ENCODE measurements at places on chromosomes 12 and 14.

GRCh38 chr14:55333711-55334485 is 62.7 kb downstream of the FBXO34 start:
- DNase-seq: no peak

GRCh38 chr12:65086236-65086635 is 34.9 kb downstream of the WIF1 start:
- DNase-seq: no peak

- DNase-seq: no peak
Measured at GRCh38 chr12:105765053-105766014, 373.4 kb downstream of the NUAK1 start.

- DNase-seq: no peak
Measured at GRCh38 chr14:75771595-75771994, 110.5 kb downstream of the TTLL5 start.

DNA sequence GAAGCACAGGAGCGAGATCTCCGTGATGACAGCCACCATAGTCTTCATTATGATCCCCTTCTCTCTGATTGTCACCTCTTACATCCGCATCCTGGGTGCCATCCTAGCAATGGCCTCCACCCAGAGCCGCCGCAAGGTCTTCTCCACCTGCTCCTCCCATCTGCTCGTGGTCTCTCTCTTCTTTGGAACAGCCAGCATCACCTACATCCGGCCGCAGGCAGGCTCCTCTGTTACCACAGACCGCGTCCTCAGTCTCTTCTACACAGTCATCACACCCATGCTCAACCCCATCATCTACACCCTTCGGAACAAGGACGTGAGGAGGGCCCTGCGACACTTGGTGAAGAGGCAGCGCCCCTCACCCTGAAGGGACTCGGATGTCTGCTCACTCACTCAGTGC is 775 bp downstream of the OR10P1 start:
- DNase-seq: no peak

- DNase-seq: no peak
Measured at GRCh38 chr14:102180248-102180998, 40.7 kb downstream of the WDR20 start.

DNA sequence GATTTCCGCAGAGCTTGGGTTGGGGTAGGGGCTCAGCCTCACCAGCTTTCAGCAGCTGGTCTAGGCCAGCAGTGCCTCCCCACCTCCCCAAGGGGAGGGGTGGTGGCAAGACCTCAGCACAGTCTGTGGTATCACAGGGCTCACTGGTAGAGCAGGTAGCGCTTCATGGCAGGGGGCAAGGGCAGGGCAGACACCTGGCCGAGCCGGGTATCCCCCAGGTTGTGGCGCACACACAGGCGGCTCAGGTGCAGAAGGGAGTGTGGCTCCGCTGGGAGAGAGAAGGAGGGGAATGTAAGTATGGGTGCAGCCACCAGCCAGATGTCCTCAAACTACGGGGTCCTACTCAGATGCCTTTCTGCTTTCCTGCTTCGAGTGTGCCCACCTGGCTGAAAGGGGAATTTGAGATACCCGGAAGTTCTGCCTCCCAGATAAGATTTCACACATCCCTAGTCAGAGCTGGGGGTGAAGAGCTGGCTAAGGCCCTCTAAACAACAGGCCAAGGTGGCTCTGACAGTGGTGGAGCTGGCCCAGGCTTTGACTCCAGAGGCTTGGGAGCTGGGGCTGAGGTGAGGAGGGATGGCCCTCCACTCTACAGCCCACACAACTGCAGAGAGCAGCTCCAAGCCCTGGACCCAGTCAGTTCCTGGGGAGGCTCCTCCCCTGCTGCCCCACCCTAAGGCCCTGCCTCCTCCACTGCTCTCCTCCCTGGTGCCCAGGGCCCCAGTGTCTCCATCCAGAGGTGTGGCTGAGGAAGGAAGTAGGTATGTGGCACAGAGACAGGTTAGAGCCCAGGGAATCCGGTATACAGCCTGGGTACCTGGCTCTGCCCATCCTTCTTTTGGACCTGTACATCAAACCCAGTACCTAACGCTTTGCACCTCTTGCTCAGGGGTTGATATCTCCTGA is 1.8 kb downstream of the SPSB2 start:
- DNase-seq: no peak

GRCh38 chr14:102795060-102795925 is 18.0 kb downstream of the TRAF3 start:
- DNase-seq: no peak

- DNase-seq: no peak
Measured at GRCh38 chr12:74794522-74794921, 256.9 kb downstream of the ATXN7L3B start.

GRCh38 chr12:94873734-94874517 is 129.6 kb downstream of the NDUFA12 start:
- no peak for DNase-seq

- DNase-seq: no peak
Measured at GRCh38 chr12:5615760-5616159, 183.9 kb downstream of the NTF3 start.

DNA sequence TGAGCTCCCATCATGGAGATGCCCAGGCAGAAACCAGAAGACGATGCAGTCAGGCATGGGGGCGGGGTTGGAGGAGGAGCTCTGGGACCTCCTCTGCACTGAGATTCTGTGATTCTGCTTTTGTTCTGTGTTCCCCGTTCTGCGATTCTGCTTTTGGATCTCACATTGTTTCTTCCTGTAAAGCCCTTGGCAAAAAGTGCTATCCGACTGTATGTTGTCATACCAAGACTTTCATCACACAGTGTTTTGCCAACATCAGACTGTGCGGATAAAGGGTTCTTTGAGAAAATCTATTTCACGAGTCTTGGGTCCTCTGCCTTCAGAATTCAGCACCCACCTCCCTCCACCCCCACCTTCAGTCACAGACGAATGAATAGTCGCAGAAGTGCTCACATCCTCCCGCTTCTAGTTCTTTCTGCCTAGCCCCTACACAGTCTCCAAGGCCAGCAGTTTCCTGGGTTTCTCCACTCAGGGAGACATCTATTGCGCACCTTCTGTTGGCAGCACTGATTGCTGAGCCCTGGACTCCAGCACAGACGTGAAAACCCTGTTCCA is 24.7 kb upstream of the PWP1 start:
- DNase-seq: no peak

DNA sequence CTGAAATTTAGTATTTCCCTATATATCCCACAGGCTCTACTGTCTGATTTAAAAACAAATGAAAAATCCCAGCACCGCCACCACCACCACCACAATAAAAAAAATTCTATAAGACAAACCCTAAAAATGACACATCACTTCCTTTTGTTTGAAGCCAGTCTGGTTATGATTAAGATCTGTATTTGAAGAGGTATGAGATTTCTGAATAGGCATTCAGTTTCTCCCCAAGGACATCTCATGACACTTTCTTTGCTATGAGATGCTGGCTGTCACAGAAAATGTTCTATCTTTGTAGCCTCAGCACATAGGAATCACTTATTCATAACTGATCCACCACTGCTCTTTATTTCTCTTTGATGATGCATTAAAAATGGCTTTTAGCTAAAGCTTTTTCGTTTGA is 1071.0 kb downstream of the SLC6A15 start:
- DNase-seq: no peak

- DNase-seq: no peak
Measured at GRCh38 chr12:105843986-105844760, 294.6 kb downstream of the NUAK1 start.

DNA sequence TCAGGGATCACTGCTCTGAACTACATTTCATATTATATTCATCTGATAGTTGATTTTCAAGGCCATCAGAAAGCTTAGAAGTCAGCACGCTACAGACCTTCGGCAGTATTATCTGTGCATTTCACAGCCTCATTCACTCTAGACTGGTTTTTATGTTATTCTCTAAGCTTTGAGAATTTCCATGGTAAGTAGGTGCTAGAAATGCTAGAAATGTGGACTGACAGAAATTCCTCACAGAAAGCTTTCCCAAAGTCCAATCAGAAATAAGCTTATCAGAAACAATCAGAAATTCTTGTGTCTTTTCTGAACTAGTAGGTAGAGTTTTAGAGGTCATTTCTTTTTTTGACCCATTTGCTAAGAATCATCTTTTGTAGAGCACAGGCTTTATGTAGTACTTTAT is 176.6 kb downstream of the TMTC3 start:
- DNase-seq: no peak

DNA sequence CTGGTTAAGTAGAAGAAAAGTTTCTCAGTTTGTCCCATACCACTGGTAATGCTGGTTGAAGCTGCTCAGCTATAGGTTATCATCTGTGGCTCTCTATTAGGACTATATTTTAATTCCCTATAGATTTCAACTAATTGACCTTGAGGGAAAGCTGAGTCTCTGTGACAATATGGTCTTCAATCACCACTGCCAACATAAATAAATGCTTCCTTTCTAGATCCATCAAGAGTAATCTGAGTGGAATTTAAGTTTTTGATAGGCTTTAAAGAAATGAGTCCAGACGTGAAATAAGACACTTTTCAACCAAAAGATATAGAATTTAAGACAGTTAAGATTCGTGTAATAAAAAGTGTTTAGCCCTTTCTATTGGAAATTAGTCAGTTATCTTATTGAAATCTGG is 63.5 kb upstream of the MYF6 start:
- DNase-seq: no peak
